ENCODE measurements at places on chromosomes 6 and 20.
A peak's percentile ranks its signal among the peaks of the same experiment; 100 is the strongest.

DNA sequence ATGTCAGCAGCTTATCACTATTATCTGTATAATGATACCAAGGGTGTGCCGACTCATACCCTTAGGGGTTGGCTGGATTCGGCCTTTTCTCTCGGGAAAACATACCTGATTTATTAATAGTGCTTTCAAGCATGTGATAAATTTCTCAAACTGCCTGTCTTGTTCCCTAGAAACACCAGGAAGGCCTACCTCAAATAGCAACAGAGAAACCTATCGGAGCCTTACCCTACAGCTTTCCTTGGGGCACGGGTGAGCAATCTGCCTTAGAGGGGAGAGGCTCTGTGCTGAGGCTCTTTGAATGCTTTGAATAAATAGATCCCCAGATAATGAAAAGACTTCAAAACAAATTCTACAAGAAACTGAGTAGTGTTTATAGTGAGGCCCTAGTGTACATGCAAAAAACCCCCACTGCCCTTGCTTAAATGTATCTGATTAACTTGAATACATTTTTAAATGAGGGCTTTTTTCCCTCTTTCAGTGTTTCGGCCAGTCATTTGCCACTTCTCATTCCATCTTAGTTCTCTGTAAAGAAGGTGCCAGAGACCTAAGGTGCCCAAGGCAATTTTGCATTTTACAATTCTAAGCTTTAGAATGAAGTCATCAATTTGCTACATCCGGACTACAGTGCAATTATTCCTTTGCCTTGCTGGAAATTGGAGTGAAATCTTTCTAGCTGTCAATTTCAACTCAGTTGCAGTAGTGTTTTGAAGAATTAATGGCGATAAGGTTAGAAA is 320.1 kb downstream of the ESR1 start:
- DNase-seq: no peak

DNA sequence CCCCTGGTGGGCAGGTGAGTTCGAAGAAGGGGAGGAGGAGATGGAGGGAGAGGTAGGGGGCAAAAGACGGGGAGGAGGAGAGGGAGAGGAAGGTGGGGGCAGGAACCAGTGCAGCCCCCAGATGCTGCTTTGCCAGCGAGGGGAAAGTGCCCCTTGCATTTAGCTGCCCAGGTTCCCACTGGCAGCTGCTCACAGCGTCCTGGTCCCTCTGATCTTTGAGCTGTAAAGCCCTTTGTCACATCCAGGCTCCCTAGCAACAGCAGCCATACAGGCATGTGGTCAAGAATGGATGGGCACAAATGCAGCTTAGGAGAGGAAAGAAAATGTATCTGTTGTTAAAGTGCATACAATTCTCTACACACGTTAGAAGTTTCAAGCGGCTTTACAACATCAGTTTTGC is 160.9 kb downstream of the CD83 start:
- DNase-seq: no peak

GRCh38 chr20:31517373-31517772 is 3.1 kb downstream of the HM13 start:
- no peak for DNase-seq

DNA sequence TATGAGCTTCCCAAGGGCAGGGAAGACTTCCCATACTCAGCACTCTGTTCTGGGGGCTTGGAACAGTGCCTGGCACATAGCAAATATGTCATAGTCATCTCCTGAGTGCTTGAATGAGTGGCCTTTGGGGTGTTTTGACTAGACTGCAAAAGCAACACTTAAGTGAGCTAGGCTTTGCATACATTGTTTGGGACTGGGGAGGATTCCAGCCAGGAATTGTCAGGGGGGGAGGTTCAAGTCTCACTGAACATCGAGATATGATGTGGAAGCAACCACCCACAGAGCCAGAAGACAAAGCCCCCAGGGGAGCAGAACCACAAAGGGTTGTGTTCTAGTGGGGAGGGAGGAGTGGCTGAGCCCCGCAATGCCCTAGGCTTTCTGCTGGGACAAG is 98.4 kb downstream of the SYCP2 start:
- no peak for DNase-seq

DNA sequence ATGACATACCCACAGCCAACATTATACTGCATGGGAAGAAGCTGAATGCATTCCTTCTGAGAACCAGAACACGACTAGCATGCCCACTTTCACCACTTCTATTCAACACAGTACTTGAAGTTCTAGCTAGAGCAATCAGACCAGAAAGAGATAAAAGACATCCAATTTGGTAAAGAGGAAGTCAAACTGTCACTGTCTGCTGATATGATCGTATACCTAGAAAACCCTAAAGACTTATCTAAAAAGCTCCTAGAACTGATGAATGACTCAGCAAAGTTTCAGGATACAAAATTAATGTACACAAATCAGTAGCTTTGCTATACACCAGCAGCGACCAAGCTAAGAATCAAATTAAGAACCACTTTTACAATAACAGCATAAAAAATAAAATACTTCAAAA is 60.5 kb downstream of the EYS start:
- no peak for DNase-seq

- DNase-seq: no peak
These were observed 28.8 kb downstream of the PTPRT start for GRCh38 chr20:43160941-43161340.

DNA sequence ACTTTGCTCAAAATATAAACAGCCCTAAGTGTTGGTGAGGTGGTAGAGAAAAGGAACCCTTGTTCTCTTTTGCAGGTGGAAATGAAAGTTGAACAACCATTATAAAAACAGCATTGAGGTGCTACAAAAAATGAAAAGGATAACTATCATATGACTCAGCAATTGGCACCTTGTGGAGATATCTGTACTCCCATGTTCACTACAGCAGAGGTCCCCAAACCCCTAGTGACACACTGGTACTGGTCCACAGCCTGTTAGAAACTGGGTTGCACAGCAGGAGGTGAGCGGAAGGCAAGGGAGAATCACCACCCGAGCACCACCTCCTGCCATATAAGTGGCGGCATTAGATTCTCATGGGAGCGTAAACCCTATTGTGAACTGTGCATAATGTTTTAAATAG is 267.4 kb upstream of the THEMIS start:
- DNase-seq: no peak

- no peak for DNase-seq
These were observed 55.7 kb downstream of the PPP1R14C start for GRCh38 chr6:150198532-150198931.

- peak; percentile 90 for DNase-seq
These were observed 4.9 kb upstream of the ARMC12 start for GRCh38 chr6:35731736-35732532.

DNA sequence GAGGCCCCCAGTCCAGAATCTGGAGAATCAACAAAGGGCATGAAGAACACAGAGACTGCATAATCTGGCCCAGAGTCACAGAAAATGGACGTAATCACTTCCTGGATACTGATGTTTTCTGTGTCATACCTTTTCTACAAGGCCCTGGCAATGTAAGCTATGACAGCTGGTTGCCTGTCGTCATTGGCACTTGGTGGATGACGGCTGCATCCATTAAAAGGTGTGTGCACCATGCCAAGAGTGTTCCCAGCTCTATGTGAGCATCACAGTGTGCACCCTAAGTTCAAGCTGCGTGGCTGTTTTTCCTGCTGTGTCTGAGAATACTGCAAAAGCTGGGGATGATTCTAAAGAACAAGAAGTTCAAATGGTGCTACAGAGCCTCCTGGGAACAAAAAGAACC is 275.2 kb upstream of the CNR1 start:
- DNase-seq: no peak

DNA sequence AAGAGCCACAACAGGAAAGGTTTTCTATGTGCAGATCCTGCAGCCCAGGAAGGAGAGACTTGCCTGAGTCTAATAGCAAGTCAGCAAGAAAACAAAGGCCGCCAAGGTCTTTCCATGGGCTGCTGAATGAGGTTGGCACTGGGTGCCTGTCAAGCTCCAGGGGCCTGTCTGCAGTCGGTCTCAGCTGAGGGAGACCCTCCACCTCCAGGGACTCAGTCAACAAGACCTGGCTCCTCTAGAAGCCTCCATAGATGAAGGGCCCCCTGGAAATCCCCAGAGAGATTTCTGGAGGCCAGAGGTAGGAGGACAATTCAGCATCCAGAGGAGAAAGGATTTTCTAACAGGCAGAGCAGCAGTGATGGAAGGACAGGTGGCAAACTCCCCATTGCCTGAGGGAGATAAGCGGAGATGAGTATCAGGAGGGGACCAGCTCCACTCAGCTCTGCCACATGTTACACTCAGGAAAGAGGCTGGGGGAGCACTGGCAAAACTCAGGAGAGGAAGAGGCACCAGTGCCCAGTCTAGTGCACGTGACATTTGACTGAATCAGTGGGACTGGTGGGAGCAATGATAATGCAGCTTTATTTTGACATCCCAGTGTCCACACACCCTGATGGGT is 33.5 kb upstream of the FKBP1A start:
- DNase-seq: no peak

DNA sequence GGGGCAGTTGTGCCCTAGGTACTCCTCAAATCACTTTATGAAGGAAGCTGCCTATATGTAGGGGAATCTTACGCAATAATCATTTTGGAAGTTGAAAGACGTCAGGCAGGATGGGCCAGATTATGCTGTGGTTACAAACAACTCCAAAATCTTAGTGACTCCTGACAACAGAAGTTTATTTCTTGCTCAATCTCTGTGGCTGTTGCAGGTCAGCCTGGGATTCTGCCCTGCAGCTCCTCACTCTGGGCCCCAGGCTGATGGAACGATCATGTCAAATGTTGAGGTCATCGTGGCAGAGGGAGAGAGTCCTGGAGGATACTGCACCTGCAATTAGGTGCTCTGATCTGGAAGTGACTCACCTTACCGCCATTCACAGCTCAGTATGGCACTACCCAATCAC is 88.4 kb downstream of the ZDHHC14 start:
- no peak for DNase-seq

DNA sequence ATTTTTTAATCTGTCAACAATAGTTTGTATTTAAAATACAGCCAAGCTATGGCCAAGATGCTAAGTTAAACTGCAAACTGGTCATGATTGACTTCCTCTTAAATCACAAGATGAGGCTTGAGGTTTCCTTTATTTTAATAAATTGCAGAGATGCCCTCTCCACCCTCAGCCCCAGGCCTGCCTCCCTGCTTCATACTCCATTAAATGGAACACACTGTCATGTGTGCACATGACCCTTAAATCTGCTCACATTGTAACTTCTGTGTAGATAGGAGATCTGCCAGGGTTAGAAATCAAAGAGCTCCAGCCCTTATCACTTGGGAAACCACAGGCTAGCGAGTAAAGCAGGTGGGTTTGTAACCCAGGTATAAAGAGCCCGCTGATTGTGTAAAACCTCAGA is 20.8 kb downstream of the DUSP22 start:
- DNase-seq: no peak

DNA sequence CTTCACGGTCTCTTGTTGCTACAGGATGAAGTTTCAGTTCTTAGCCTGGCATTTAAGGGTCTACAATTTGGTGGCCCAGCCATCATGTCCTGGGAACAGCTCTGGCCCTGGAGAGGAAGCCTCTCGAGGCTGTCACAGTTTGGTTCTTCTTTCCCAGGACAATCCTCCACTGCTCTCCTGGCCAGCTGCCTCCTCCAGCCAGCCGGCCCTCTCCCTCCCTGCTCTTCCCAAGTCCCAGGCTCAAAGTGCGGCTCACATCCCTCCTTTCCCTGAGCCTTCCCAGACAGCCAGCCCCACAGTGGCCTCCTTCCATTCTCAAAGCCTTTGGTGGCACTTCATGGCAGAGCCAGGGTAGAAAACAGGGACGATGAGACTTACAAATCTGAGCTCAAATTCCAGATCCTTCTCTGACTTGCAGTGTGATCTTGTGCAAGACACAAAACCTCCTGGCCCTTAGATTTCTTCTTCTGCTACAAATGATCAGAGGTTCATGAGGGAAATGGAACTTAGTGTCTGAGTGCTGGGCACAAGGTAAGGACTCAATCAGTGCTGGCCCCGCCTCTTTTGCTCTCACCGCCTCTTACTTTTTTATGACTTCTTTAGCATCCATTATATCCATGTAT is 223.8 kb upstream of the ECI2 start:
- no peak for DNase-seq

DNA sequence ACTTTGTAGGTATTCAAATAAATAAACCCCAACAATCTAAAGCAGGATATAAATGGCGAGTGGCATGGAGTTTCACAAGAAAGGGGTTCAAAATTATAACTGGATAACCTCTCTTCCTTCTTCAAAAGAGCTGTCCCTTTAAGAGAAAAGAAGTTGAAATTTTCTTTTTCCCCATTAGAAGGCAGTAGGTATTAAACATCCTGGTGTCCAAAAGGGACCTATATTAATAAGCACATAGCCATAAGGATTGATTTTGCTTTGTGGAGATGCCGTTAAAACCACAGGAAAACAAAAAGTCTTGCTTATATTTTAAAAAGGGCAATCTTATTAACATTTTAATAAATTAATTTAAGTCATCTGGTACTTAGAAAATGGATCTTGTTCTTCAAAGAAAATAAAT is 76.5 kb downstream of the LYRM4 start:
- DNase-seq: no peak

DNA sequence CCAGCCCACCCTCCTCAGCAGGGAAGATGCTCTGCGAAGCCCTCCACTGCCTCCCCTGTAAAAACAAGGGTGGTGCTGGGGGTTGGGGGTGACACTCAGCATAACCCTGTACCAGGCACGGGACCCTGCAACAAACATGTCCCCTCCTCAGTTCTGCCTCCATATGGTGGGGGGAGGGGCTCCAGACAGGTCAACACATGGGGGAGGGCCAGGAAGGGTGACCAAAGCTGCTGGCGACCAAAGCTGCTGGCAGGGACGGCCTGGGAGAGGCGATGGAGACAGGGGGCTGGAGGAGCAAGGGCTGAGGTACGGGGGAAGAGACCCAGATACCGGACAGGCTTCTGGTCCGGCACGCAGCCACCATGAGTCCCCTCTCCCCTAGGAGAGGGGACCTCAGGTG is 123.2 kb downstream of the TAF4 start:
- no peak for DNase-seq

DNA sequence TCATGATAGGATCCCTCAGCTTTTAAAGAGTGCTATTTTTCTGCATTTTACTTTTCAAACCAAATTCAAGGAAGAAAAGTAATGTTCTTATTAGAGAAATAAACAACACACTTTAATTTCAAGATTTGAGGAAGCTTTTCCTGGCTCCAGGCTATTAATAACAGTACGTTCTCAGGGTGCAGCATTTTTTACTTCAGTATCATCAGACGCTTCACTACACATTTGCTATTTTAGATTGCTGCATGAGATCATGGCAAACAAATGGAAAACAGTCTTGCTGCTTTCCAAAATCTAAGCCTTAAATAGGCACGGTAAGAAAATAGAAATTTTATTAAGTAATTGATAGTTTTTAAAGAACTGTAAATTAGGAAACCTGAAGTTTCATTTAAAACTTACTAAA is 253.6 kb upstream of the EXOC2 start:
- no peak for DNase-seq

DNA sequence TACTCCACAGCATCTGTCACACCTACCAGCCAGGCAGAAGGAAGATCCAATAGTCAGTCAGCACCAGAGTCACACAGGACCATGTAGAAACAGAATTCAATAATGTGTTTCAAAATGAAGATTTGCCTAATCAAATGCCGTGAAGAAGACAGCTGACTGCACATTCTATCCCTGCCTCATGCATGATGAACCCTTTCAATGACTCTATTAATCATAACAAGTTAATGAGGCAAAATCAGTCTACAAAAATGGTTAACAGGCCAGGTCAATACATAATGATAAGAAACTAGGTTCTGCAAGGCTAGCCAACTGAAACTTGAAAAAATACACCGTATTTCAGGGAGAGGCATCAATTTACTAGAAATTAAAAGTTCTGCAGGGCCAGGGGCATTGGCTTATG is 6.7 kb upstream of the PNRC1 start:
- no peak for DNase-seq

GRCh38 chr6:118918329-118918725 is 16.6 kb downstream of the MCM9 start:
- no peak for DNase-seq
